ENCODE measurements at places on chromosomes 3 and 15.

DNA sequence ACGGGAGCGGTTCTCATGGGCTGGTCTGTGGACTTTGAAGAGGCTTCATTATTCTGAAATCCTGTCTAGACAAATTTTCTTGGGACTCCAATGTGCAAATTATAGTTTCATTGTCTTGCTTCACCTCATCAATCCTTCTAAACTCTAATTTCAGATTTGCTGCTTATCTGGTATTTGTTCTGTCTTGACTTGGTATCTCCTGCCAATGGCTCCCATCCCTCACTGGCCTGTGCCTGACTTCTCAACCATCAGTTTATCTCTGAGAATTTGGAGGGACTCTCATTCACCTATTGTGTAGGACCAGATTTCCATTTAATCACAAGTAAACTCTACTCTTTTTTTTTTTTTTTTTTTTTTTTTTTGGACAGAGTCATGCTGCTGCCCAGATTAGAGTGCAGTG is 960.2 kb upstream of the NR2F2 start:
- no peak for DNase-seq

GRCh38 chr3:115022199-115022598 is 124.9 kb downstream of the ZBTB20 start:
- DNase-seq, result no peak

DNA sequence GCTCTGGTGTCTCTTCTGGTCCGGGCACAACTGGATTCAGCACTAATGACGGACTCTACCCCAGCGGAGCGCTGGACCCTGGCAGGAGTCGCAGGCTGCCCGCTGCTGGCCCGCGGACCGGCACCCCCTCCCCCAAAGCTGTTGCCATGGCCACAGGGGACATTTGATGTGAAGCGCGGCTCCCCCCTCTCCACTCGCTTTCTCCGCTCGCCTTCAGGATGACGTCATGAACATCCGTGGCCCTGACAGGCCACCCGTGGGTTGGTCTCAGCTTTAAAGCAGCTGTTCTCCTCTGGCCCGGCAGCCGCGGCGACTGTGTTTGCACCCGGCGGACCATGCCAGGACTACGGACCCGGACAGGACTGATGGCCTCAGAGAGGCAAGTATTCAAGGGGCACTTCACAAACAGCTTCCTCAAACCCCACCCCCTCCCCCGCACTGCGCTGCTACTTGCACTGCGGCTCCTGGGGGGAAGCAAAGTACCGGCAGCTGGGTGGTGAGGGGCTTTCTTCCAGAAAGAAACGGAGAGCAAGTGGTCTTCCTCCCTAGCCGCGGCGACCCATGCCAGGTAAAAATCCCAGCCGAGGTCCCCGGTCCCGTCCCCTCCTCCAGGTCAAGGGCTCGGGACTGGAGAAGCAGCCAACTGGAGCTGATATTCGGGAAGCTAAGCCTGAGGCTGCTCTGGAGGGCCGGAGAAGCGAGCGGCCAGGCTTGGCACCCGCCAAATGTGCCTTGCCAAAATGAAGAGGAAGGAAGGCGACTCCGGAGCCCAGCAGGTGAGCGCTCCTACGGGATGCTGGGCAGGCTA is 16.6 kb upstream of the AEN start:
- DNase-seq, result no peak

GRCh38 chr3:128491691-128491940 is 1.4 kb downstream of the GATA2 start:
- DNase-seq, result no peak

GRCh38 chr15:57190208-57190607 is 186.1 kb upstream of the CGNL1 start:
- no peak for DNase-seq

DNA sequence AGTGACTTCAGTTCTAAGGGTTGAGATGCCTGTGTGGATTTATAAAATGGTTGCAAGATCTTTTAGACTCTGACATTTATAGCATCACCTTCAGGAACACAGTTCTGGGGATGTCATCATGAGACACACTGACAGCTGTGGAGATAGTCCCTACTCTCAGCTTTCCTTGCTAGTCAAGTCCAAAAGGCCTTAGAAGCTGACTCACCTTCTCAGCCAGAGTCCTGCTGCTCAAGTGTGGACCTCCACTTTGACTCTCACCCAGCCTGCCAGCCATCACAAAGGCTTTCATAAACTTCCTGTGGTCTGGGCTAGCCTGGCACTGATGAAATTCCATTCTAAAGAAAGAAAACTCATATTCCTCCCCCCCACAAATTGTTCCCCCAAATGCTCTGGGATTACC is 44.8 kb downstream of the TMEM39A start:
- DNase-seq, result no peak

All from brain microvascular endothelial cell (primary cell).